ENCODE measurements at places on chromosomes 2 and 18.

DNA sequence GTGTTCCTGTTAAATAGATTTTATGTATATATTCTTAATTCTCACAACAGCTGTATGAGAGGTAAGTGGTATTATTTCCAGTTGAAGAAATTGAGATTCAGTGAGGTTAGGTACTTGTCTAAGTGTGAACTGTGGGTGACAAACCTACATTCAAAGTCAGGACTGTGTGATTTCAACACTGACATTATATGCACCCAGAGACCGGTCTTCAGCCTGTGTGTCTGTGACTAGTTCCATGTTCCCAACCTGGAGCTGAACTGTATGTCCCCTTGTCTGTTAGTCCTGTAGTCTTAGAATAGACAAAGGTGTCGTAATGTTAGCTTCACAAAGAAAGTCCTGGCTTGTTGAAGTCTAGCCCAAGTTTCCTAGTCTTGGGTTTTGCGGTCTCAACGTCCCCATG is 17.4 kb downstream of the PLEKHB2 start:
- DNase-seq, result no peak

GRCh38 chr2:216757532-216757931 is 62.2 kb upstream of the IGFBP5 start:
- DNase-seq, result no peak

DNA sequence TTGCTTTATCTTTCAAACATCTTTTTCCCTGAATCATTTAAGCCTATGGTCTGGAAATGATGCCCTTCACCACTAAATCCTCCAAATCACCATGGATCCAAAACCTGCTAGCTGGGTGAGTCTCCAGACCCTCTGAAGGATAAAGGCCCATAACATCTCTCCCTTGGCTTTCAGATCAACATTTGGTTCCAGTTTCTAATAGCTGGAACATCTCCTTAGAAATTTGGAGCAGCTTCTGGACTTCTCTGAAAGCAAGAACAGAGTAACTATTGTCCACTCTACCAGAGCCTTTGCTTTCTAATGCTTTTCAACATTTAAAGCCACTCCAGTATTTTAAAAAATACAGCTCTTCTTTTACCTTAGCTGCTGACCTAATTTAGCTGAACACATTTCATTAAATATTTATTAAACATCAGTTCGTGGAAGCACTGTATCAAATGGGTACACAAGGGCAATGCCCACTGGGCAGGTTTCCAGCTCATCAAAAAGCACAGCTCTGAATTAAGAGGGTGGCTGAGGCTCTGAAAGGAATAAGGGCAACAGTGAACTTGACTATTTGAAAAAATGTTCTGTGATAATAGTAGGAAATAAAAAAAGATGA is 75.3 kb downstream of the GALNT3 start:
- no peak for DNase-seq

GRCh38 chr2:15243762-15244161 is 317.4 kb downstream of the NBAS start:
- no peak for DNase-seq
